Left renal cortex interstitium (tissue), 4 donors: ENCODE measurements at places on chromosomes 3 and 15. TPM values are rescaled to one million over a fixed set of nuclear protein-coding genes. Genes with fewer than 3 reads are reported as not detected.

GRCh38 chr15:44780608-44781007, 44.3 kb downstream of the TRIM69 start:
- no peak for DNase-seq

DNA sequence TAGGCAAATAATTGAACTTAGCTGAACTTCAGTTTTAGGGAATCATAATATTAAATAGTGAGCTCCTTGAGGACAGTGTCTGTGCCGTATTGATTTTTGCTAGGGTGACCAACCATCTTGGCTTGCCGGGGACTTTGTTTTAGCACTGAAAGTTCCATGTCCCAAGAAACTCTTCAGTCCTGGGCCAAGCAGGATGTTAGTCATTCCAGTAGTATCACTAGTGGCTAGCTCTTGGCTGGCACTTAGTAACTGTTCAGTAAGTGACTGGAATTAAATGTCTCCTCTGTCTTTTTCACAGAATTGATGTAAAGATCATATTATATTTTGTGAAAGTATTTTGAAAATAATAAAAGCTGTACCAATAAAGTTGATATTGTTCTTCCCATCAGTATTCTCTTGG, 42.3 kb downstream of the RSRC1 start:
- no peak for DNase-seq

GRCh38 chr15:44501768-44502366, 35.1 kb upstream of the EIF3J start:
- DNase-seq = no peak

GRCh38 chr3:152234657-152235375, 33.9 kb upstream of the MBNL1 start:
- no peak for DNase-seq

DNA sequence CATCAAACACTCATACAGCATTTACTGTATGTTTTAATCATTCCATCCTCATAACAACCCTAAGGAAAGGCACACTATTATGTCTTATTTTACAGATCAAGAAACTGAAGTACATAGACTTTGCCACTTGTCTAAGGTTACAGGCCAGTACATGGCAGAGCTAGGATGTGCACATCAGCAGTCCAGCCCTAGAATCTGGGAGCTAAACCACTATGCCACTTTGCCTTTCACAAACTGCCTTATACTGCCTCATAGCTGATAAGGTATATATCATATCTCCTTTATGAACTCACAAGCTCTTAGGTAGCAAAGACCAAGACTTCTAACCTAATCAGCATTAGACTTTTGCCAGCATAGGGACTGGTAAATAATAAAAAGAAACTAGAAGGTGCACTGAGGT, 49.1 kb downstream of the MYO9A start:
- no peak for DNase-seq

GRCh38 chr3:186374376-186374775, 12.3 kb upstream of the DGKG start:
- no peak for DNase-seq

DNA sequence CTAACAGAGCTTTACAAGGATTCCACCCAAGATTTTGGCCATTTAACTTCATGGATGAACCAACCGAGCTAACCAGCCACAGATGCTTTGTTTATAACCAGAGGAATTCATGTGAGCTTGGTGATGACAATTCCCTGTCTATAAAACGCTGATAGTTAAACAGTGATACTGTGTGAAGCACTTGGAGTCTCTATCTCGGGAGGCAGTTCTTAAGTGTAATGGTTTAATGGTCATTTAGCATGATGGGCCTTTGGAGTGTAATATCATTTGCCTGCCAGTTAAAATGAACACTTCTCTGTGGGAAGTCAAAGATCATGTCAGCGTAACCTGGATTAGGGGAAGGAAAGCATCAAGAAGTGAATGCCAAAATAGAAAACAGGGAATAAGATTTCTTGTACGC, 368.6 kb upstream of the THRB start:
- no peak for DNase-seq

DNA sequence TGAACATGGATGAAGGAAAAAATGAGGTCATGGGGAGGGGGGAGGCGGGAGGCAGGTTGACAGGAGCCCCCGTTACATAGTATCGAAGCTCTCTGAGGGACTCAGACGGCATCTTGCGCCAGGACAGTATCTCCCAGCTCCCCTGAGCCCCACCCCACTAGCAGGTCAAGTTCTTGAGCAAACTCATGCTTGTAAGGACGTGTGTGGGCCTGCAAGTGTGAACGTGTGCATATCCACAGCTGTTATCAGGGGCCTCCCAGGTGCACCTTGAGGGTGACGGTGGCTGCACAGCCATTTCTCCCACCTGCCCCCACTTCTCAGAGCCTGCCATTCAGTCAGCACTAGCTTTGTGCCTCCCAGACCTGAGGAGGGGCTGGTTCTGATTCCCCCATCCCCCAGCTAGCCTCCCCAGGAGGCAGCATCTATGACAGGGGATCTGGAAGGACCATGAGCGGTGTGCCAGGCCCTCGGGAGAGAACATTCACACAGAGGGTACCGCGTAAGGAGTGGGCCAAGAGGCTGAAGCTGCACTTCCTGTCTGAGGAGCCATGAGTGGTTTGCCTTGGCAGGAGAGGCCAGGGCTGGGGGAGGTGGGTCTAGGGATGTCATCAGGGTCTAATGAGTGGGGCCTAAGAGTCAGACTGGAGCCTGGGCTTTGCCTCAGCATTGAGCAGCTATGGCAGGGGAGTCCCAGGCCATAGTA, 2.9 kb downstream of the SEMA3F start:
- no peak for DNase-seq

DNA sequence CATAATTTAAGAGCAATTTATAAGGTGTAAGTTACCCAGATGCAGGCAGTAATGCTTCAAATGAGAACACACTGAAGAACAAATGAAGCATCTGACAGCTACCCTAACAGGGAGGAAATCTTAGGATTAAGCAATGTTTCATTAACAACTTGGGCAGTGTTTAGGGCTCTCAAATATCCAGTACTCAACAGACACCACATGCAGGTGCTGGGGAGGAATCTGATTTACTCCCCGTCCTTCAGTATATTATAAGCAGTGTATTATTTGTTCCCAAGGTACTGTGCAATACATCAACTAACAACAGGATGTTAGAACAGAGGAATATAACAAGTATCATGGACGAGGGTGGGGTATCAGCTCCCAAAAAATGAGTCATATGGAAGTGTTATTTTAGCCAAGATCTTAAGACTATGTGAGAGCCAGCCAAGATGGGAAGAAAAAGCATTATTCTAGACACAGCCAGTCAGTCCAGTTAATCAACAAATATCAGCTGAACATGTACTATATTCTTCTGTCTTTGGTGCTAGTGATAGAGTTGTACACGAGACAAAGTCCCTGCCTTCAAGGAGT, 20.4 kb downstream of the BTBD1 start:
- DNase-seq = no peak

GRCh38 chr3:54133196-54133595, 10.8 kb downstream of the CACNA2D3 start:
- DNase-seq = no peak

DNA sequence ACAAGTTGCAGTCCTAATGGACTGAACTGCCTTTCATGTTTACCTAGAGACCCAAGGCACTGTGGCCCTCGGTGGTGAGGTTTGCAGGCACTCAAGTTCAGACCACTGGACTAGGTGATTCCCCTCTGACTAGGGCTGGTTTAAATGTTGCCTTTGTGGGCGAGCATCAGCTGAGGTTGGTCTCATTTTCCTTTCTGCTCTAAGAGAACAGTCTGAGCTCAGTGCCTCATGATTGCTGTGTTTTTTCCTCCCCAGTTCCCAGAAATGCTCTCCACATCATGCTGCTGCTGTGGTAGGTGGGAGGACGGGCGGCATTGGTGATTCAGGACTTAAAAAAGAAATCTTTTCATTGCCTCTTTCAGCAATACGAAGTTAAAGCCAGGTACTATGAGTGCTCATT, 237.2 kb downstream of the MBNL1 start:
- DNase-seq = no peak

DNA sequence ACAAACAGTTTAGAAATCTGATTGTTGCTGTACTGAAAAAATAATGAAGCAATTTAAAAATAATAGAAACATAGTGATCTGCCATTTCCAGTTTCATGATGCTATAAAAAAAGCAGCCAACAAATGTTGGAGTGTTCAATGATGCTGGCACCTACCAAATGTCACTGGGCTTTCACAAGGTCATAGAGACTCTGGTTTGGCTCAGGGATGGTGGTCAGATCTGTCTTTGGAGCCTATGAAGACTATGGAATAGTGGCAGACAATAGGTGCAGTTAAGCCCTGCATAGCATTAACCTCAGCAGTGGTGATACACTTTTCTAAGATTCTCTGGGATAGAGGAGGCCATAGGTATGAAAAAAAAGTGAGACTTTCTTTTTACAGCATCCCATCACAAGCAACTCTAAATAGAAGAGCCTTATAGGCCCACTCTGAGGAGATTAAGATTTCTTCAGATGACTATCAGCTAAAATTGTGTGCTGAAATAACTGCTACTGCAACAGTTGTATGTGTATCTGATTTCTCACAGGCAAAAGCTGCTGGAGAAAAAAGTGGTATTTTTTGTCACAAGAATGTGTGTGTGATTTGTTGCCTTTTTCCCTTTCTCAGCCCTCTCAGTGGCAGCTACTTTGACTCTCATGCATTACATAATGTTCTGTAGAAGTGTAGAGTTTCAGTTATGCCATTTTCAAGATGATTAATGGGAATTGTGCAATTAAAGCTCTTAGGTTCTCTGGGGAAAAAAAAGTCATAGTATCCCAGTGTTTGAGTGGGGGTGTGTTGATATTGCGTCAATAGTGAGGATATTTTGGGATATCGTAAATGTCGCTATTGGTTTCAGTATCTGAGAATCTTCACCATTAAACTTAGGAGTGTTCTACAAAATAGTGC, 137.4 kb downstream of the MBNL1 start:
- DNase-seq = peak; percentile 39

DNA sequence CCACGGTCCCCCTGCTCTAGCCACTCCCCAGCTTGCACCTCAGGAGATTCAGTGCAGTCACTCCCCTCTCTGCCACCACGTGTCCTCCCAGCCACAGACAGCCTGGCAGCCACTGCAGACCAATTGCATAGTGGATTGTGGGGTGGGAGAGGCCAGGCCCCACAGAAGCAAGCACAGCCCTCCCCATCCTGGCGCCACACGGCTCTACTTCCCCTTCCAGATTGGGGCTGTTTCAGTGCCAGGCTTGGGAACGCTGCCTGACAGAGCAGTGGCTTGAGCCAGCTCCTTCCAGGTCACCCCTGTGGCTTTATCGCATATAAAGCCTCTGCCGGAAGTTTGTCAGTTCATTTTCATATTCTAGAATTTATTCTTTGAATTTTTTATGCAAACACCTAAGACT, 90.7 kb downstream of the TMEM266 start:
- DNase-seq = no peak

DNA sequence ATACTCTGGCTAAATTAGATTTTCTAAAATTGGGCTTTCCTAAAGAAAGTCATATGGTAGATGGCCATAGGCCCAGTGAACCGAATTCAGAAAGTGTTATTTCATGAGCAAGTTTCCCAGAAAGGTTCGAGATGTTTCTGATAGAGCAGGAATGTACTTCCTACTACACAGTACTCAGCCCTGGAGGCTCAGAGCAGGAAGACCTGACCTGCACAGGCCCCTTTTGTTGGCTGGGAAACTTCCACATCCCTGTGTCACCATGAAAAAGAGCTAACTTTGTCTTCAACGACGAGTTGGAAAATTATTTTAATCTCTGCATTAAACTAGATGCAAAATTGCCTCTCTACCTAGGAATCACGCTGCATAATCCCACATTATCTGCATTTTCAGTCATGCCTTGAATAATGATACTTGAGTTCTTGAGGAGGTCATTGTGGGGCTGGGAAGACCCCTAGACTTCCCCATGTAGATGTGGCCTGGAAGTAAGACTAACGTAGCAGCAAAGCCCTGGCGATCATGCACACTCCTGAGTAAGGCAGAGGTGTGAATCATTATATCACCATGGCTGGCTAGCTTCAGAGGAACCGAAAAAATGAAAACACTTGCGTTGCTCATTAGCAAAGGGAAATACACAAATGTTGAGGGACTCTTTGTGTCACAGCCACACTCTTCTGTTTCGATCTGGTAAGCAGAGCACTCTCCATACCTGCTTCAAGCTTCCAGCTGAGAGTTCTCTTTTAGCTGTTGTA, 47.1 kb downstream of the CMTM7 start:
- DNase-seq = no peak

DNA sequence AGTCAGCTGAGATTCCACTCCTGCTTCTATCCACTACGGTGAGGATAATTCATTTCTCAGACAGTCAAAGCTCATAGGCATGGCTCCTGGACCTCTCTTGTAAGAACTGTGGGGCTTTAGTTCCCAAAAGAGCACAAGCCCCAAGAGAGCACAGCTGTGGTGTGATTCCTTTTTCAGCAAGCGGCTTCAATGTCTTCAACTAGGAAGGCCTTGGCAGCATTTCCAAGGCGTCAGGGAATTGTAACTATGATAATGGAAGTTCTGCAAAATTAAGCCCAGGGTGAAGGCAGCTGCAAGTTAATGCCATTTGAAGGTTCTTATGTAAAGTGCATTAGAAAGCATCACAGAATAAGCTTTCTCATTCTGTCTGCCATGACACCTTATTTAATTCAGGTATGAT, 657.1 kb downstream of the GRM7 start:
- DNase-seq = no peak

HDAC11 gene
- 25.4 TPM for polyA plus RNA-seq

PEAK1 gene
- polyA plus RNA-seq = 28.6 TPM

SH2D7 gene
- 0.48 TPM for polyA plus RNA-seq
